ENCODE measurements at places on chromosomes 7 and 10. TPM values are rescaled to one million over a fixed set of nuclear protein-coding genes. Genes with fewer than 3 reads are reported as not detected.

The CPA2 gene
- polyA plus RNA-seq = 2.8 TPM

The SLC16A12 gene
- polyA plus RNA-seq = 0.63 TPM

The MOGAT3 gene
- polyA plus RNA-seq = 5.4 TPM

The PON1 gene
- polyA plus RNA-seq = not detected

The LIPJ gene
- not detected for polyA plus RNA-seq

The MICALL2 gene
- polyA plus RNA-seq = 346 TPM

The GPR141 gene
- not detected for polyA plus RNA-seq

The AVL9 gene
- 7.0 TPM for polyA plus RNA-seq

The PAPOLB gene
- 0.25 TPM for polyA plus RNA-seq

The TFPI2 gene
- 16.5 TPM for polyA plus RNA-seq

The AASS gene
- polyA plus RNA-seq = 4.3 TPM

The GPR15LG gene
- polyA plus RNA-seq = 1.0 TPM

The TLL2 gene
- polyA plus RNA-seq = not detected

The OR2A1 gene
- polyA plus RNA-seq = 0.59 TPM

The THNSL1 gene
- 2.1 TPM for polyA plus RNA-seq

The C10orf53 gene
- not detected for polyA plus RNA-seq

The CRTAC1 gene
- polyA plus RNA-seq = 2.9 TPM

The CAMK2G gene
- 37.1 TPM for polyA plus RNA-seq

The MXI1 gene
- 101 TPM for polyA plus RNA-seq

The FGFBP3 gene
- polyA plus RNA-seq = 1.5 TPM

The PLAU gene
- polyA plus RNA-seq = 13.6 TPM

The GDF10 gene
- not detected for polyA plus RNA-seq

The RBM20 gene
- 2.9 TPM for polyA plus RNA-seq

The HOXA5 gene
- 1.6 TPM for polyA plus RNA-seq

The FKBP6 gene
- polyA plus RNA-seq = not detected

The POLR1F gene
- 3.8 TPM for polyA plus RNA-seq

The SRGN gene
- polyA plus RNA-seq = 121 TPM

The STAM gene
- 8.7 TPM for polyA plus RNA-seq

The APBB1IP gene
- polyA plus RNA-seq = 0.82 TPM

The LIPN gene
- polyA plus RNA-seq = 0.43 TPM

The MBL2 gene
- not detected for polyA plus RNA-seq

The RAMP3 gene
- polyA plus RNA-seq = 5.0 TPM

The SNX10 gene
- 7.3 TPM for polyA plus RNA-seq

The MEST gene
- polyA plus RNA-seq = 2.7 TPM

The NPM3 gene
- 18.5 TPM for polyA plus RNA-seq

The COMTD1 gene
- polyA plus RNA-seq = 60.8 TPM

The RARRES2 gene
- 198 TPM for polyA plus RNA-seq

The SPDYE2B gene
- polyA plus RNA-seq = not detected

The NKX6-2 gene
- polyA plus RNA-seq = not detected

The KIAA1549 gene
- 0.15 TPM for polyA plus RNA-seq

The PKD2L1 gene
- 0.87 TPM for polyA plus RNA-seq

The GDF2 gene
- polyA plus RNA-seq = not detected

The LHPP gene
- 22.0 TPM for polyA plus RNA-seq

The ADAMTS14 gene
- polyA plus RNA-seq = 0.13 TPM

The IFIT1B gene
- polyA plus RNA-seq = not detected

The NODAL gene
- 0.13 TPM for polyA plus RNA-seq

The PDE6C gene
- polyA plus RNA-seq = not detected

The CRHR2 gene
- polyA plus RNA-seq = not detected

The FAM13C gene
- 7.4 TPM for polyA plus RNA-seq

The PLAC9 gene
- polyA plus RNA-seq = 166 TPM

The MAGI2 gene
- 5.3 TPM for polyA plus RNA-seq

The PEX1 gene
- 29.3 TPM for polyA plus RNA-seq

The SMC3 gene
- 14.7 TPM for polyA plus RNA-seq

The PNLIPRP3 gene
- polyA plus RNA-seq = not detected

The TMEM139 gene
- polyA plus RNA-seq = 0.10 TPM

The KLHDC10 gene
- 5.0 TPM for polyA plus RNA-seq

The CTTNBP2 gene
- 1.2 TPM for polyA plus RNA-seq

The LIPF gene
- 2.8 TPM for polyA plus RNA-seq

The OPN4 gene
- not detected for polyA plus RNA-seq

Data from aorta (tissue), 5 donors.